Esophagus squamous epithelium (tissue), 5 donors: ENCODE measurements at places on chromosomes 2 and 18.

- no peak for DNase-seq
Measured at GRCh38 chr2:147236601-147237000, 608.2 kb upstream of the ACVR2A start.

DNA sequence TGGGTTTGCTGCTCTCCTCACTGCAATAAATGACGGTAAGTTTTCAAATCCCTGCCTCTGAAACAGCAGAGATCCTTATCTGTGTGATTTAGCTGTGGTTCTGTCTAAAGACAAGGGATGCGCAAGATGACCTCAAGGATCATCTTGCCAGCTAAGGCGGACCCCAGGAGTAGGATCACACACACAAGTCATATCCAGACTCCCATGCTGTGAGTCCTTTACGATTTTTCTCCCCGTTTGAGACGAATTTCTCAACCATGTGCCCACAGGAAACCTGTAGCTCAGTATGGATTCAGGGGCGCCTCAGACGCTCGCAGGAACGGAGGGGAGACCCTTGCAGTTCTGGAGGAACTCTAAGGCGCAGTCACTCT is 11.1 kb upstream of the DCTN1 start:
- no peak for DNase-seq

GRCh38 chr2:50962731-50963130 is 69.2 kb downstream of the NRXN1 start:
- DNase-seq, result no peak

GRCh38 chr2:180662521-180662920 is 317.9 kb upstream of the UBE2E3 start:
- no peak for DNase-seq

DNA sequence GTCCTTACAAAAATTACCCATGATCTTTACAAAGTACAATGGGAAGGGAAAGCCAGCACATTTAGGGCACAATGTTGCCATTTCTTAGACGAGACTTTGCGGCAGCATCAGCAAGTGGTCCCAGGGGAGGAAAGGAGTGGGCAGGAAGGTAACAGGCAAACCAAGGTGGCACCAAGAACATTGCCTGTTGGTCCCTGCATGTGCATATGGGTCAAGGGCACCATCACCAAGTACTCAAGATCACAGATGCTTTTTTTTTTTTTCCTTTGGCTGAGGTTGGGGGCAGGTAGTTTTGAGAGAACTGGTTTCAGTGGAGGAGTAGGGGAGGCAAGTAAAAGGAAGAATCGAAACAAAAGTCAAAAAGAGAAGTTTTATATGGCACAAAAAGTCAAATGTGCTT is 752 bp upstream of the CYTIP start:
- no peak for DNase-seq

DNA sequence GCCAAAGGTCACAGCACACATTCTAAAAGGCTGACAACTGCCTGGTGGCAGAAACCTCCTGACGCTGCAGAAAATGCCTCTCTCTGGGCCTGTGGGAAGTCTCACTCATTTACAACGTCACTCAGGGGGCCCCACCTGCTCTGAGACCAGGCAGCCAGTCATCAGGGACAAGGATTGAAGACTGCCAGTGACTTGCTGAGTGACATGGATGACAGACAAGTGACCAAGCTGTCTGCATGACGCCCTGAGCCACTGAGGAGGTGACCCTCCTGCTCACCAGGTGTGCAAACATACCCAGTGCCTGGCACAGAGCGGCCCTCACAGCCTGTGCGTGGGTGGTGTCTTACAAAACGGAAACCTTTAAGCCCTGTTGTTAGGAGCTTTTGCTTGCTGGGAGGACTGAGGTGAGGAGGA is 392.4 kb downstream of the TNS1 start:
- no peak for DNase-seq

DNA sequence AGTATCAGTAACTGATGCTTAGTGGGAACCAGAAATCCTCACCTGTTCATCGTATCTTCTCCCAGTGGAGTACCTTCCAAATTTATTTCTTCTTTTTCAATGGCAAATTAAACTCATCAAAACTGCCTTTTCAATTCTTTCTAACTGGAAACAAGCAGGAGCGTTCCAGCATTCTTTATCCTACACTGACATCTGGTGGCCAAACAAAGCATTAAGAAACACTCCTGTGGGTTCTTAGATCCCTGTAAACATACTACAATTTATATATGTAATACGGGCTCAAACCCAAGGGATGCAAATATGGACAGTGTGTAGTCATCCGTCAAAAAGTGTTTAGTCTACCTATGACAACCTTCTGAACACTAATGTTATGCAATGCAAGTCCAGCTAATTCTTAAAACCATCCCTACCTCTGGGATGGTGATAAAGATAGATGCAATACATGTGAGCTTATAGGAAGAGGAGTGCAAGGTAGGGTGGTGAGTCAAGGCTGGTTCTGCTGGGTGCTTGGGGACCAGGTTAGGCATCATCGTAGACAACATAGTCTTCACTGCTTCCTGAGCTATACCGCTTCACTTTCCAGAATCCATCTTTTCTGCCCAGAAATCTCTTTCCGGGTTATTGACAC is 375.0 kb downstream of the CTNNA2 start:
- DNase-seq, result no peak

DNA sequence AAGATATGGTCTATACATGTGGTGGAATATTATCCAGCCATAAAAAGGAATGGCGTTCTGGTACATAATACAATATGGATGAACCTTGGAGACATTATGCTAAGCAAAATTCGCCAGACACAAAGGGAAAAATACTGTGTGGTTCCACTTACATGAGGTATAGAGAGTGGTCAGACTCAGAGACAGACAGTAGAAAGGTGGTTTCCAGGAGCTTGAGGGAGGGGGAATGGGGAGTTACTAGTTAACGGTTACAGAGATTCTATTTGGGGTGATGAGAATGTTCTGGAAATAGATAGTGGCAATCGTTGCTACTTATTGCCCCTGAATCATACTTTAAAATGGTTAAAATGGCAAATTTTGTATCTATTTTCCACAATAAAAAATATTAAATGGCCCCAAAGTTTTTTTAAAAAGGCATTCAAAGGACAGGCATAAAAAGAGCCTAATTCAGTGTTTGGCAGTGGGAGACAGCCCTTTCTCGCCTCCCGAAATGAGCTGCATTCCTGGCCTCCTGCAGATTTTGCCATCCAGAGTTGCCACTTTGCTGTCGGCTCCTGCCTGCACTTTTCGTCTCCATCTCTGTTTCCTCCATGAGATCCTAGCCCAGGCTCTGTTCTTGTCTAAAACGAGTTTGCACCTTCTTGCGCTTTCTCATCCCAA is 13.5 kb downstream of the TNFRSF11A start:
- no peak for DNase-seq

GRCh38 chr2:166841152-166841551 is 47.1 kb upstream of the XIRP2 start:
- DNase-seq, result no peak

DNA sequence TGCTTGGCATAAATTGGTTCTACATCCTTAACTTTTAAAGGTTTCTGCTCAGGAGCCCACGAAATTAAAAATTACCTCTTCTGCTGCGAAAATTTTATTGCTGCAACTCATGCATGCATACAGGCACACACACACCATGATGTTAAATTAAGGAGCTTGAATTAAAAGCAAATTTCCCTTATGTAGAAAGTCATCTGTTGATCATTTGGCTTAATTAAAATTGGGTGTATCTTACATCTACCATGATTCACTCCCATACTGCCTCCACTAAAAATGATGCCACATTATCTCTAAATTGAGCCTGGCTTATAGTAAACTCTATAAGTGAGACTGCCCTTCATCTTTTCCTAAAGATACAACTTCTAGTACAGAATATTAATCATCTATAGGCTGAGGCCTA is 145.4 kb downstream of the NCK2 start:
- DNase-seq, result no peak

DNA sequence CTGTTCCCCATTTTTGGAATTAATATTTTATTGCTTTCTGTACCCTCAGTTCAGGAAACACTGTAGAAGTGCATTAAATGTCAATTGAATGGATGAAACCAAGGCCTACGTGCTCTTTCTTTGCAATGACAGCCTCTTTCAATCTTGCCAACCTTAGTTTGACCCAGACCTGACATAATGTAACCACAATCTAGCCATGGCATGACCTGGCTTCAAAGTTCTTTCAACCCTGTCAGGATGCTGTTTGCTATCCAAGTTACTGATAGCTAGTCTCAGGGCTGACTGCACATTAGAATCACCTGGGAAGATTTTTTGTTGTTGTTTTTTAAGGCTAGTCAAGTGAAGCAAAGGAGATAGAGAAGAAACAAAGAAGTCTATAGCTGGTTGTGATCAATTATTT is 190.9 kb upstream of the PKDCC start:
- DNase-seq, result no peak

DNA sequence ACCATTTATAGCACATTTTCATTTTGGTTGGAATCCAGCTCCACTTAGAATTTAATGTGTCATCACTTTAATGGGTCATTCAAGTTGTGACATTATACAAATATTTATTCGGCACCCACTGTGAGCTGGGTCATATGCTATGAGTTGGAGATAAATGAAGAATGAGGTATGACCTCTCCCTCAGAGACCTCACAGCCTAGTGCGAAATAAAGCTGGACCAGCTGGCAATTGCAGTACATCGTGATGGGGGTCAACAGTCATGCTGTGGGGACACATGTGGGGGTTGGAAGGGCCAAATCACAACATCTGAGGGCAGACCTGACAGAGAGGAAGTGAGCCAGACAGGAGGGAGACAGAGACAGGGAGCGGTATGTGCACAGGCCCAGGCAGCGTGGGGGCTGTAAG is 175.4 kb downstream of the MAIP1 start:
- DNase-seq, result no peak

GRCh38 chr2:225494100-225494459 is 94.6 kb downstream of the NYAP2 start:
- no peak for DNase-seq

- no peak for DNase-seq
Measured at GRCh38 chr2:233051241-233052149, 8.6 kb upstream of the INPP5D start.

DNA sequence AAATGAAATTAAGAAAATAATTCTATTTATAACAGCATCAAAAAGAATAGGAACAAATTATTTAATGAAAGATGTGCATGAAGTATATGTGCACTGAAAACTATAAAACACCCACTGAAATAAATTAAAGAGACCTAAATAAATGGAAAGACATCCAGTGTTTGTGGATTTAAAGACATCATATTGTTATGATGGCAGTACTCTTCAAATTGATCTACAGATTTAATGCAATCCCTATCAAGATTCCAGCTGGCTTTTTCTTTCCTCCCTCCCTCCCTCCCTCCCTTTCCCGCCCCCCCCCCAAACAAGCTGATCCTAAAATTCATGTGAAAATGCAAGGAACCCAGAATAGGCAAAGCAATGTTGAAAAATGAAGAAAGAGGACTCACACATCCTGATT is 83.5 kb upstream of the ZFP36L2 start:
- DNase-seq, result no peak

GRCh38 chr2:174634130-174635014 is 36.8 kb upstream of the WIPF1 start:
- no peak for DNase-seq
